Stimulated activated CD8-positive, alpha-beta memory T cell treated with anti-CD3 and anti-CD28 coated beads, Interleukin-4, amount 100 ng/mL, for 1 hour (primary cell): ENCODE measurements at places on chromosomes 12 and 14.

DNA sequence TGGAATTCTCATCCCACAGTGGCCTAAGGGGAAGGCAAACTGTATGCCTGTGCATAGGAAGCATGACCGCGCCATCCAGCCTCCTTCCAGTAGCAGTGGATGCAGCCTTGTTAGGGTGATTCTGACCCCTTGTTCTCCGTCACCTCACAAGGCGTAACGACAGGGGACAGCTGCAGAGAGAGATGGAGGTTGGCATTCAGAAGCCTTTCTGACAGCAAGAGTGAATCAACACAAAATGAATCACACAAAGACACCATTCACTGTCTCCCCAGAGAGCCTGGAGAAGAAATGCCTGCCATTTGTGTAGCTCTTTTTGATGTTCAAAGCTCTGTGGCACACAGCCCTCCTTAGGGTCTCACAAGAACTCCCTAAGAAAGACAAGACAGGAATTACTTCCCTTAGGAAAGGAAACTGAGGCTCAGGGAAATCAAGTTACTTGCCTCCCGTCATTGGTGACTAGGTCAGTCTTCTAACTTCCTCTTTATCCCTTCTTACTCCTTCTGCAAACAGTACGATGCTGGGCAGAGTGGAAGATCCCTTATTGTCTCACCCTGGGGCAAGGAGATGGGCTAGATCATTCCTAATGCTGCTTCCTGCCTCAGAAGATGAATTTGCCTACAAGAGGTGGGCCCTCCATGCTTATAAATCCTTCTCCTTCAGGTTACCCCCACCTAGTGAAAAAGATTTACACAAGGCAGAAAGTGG lies 280.9 kb downstream of the CACNA1C start:
- no peak for DNase-seq

DNA sequence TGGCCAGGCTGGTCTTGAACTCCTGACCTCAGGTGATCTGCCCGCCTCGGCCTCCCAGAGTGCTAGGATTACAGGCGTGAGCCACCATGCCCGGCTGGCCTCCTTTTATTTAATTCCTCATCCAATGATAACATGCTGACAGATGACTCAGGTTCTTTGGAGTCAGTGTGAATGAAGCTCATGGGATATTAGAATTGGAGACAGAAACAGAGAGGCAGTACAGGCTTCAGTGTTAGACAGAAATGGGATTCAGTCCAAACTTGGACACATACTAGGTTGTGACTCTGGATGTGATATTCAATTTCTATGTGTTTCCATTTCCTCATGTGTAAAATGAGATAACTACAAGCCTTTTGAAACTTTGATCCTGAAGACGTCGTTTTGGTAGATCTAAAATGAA lies 47.3 kb downstream of the PDE3A start:
- DNase-seq = no peak

DNA sequence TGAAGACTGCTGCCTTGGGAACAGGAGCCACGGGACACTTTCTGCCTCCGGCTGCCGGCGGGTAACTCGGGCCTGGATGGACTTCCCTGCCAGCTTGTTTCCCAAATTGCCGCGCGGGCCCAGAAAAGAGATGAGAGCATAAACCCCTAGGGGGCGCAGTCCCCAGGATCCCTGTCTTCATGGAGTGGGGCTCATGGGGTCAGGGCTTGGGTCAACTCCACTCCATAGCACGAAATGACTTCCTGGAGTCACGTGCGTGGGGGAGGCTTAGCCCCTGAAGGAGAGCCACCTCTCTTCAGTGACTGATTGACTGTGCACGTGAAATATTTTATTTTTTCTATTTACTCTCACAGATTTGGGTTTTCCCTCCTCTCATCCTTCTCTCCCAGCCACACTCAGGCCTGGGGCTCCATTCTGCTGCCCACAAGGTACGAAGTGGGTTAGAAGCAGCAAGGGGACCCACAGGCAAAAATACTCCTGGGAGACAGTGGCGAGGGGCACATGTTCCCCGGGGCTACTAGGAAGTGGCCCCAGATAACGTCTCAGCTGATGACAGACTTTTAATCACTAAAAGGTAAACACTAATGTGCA lies 10.0 kb downstream of the PGF start:
- DNase-seq = no peak

- no peak for DNase-seq
These were observed 51.3 kb downstream of the AMN start for GRCh38 chr14:102973706-102974285.

DNA sequence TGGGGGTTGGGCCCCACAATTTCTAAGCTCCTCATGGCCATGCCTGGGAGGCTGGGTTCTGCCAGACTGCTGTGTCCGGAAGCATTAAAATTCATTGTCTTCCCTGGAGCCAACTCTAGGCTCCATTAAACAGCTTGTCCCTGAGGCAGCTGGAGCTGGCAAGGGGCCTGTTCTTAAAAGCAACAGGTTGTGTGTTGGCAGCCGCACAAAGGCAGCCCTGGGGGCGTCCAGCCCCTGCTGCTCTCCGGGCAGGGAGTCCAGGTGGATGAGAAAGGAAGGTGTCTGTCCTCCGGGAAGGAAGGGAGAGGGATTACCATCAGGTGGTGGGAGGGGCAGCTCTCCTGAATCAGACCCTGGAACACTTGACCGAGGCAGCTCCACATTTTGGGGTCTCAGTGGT lies 98.9 kb downstream of the CHST11 start:
- no peak for DNase-seq

DNA sequence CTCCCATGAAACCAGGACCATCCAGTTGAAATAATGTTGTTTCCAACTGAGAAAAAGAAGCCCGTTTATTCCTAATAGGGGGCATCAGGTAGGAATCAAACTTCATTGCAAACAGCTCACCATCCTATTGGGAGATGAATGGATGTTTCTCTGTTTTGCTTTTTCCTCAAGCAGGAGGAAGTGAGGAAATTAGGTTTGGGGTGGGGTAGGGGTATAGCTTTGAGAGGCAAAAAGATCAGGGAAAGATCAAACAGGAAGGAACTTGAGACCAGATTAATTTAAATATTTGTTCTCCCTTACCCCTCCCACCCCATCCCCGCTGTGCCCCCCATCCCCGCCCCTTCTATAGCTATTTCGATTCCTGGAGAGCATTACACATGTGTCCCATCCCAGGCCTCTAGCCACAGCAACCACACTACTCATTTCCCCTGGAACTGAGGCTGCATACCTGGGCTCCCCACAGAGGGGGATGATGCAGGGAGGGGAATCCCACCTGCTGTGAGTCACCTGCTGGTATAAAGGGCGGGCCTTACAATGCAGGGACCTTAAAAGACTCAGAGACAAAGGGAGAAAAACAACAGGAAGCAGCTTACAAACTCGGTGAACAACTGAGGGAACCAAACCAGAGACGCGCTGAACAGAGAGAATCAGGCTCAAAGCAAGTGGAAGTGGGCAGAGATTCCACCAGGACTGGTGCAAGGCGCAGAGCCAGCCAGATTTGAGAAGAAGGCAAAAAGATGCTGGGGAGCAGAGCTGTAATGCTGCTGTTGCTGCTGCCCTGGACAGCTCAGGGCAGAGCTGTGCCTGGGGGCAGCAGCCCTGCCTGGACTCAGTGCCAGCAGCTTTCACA lies at the start of gene IL23A:
TSS of gene IL23A (plus strand) at position 577 of the 850 bp plus-strand sequence. CDS start at position 738, 161 bp downstream.
- no peak for DNase-seq

DNA sequence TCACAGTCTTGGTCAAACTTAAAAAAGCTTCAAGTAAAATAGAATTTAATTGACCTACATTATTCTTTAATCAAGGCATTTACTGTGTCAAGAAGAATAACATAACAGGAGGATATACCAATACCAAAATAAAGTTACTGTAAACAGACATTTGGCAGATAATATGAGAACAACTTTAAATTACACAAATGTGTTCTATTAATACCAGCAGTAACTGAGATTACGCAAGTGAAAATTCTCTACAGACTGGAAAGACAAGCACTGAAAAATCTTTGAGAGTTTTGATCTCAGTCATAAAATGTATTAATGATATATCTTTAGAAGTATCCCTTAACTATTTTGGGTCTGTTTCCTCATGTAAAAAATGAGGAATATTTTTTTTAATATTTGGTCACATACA lies 169.2 kb upstream of the SOX5 start:
- no peak for DNase-seq

GRCh38 chr14:72752034-72752412 lies 141.9 kb downstream of the DPF3 start:
- no peak for DNase-seq

DNA sequence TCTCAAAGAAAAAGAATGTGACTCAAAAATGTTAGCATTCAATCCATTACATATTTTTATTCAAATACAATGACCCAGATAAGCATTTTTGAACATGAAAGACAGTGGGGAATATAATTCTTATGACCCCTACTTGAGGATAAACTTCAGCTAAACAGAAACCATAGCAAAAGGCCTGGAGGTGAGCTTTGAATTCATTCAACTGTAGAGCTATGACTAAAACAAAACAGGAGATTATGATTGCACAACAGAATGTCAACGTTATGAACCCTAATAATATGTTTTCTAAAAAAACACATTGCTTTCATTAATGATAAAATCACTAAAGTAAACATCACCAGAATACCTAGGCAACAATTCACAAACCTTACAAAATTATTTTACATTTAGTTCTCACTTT lies 27.8 kb downstream of the EFCAB11 start:
- DNase-seq = no peak

- DNase-seq = no peak
These were observed 977 bp upstream of the TMEM120B start for GRCh38 chr12:121711361-121712189.

DNA sequence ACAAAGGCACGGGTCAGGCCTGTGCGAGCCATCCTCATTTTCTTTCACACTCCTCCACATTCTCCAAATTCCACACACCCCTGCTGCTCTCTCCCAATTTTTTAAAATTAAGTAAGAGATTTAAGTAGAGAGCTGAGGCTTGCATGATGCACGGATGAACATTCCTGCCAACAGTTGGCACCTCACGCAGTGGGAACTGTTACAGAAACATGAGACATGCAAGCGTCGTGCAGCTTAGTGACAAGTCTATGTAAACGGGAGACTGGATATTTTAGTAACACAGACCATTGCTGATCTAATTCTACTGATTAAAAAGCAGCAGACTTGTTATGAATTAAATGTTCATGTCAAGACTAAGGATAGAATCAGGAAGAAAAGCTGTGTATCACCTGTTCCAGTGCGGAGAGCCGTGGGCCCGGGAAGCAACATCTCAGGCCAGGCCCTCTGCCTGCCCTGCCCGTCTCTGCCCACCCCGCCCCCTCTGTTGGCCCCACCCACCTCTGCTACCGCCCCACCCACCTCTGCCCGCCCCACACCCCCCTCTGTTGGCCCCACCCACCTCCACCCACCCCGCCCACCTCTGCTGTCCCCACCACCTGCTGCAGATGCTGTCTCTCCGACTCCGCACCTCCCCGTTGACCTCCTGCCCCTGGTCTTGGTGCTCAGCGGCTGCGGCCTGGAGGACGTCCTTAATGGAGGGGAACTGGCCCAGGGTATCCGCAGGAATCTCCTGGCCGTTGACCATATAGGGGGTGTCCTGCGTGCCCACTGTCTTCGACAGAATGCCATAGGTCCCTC lies 21.2 kb downstream of the GOLGA3 start:
- DNase-seq = no peak

DNA sequence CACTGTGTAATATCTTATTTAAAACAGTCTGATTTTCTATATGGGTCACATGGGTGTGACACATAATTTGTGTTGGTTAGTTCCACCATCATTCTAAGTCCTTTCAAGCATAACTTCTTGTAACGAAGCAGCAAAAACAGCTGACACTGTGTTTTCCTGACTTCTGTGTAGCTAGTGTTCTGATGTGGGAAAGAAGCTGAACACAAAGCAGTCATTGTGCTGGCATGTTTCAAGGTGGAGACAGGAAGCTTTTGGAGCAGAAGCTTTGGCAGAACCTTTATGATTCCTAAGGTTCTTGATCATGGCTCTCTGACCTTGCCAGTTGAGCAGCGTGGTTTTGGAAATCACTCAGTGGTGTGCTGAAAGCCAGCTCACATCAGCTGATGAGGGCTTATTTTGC lies 351.7 kb upstream of the MDGA2 start:
- no peak for DNase-seq

DNA sequence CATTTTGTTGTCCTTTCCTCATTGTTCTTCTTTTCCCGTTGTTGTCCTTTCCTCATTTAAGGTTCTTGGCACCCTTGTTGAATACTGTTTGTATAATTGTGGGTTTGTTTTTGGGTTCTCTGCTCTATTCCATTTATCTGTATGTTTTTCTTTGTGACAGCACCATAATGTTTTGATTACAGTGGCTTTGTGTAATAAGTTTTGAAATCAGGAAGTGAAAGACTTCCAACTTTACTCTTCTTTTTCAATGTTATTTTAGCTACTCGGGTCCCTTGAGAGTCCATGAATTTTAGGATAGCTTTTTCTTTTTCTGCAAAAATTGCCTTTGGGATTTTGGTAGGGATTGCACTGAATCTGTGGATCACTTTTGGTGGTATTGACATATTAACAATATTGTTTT lies 28.1 kb downstream of the ETNK1 start:
- DNase-seq = no peak

DNA sequence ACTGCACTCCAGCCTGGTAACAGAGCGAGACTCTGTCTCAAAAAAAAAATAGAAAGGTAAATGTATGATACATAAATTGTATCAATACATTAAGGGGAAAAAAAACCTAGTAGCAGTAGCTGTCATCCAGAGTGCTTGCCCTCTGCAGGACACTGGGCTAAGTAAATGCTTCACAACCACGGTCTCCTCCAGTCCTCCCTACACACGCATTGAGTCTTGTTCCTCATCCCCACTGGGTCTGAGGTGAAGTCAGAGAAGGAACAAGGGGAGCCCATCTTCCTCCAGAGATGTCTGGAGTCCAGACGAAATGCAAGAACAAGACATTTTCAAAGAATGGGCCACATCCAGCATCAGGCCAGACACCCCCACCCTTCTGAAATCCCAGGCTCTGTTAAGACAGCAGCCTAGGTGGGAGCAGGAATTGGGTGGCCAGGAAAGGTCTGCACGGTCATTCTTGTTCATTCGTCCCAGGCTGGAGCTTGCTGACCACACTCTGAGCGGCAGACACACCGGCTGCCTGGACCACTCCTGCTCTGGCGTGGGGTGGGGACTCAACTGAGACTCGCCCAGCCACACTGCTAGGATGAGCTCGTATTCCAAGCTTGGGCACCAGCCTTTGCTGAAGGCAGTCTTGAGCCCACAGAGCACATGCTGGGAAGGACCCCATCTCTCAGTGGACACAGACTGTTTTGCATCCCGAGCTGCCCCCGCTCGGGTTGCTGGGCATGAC lies 45.5 kb downstream of the CHGA start:
- no peak for DNase-seq
